Caco-2 (cell line): ENCODE measurements at places on chromosomes 6 and 20.

DNA sequence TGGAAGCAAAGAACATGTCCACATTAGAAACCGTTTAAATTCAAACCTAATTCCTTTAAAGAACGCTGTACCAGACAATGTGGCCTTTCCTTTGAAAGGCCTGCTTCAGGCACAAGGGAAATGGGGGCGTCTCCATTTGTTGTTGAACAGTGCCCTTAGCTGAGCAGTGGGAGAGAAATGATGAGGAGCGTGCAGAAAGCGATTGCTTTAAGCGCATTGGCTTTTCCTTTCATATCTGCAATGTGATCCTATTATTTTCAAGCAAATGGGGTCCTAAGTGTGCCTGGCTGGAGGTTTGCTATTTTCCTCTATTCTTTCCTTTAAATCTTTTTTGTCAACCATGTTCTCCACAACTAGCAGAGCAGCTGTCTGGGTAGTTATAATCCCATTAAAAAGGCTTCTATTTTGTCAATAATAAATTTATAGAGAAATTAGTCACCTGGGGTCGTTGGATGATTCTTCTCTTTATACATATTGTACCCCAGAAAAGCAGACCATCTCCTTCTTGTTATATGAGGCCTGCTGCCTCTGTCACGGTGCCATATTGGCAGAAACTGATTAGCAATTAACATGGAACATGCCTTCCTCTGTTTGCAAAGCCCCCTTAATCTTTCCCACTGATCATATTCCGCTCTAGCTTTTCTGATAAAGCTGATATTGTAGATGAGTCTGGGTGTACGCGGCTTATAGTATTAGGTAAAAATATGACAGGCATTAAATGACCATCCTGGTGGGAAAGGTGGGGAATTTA is 151.1 kb upstream of the JAG1 start:
- DNase-seq = no peak

DNA sequence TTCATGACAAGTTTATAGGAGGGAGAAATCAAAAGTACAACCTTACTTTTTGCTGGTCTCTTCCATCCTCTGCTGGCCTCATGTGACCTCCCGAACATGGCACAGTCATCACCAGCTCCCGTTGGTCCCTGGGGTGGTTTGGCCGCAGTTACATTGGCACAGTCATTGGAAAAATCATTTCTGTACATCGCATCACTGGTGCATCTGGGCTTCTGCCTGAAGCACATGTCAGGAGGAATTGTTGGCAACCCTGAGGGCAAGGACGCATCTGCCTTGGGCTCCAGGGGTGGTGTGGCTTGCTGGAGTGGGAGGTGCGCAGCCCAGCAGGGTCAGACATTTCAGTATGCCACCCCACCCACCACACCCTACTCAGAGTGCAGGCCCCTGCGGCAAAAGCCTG is 162.9 kb upstream of the SLC24A3 start:
- DNase-seq = no peak

GRCh38 chr6:27863962-27864905 is 48.0 kb downstream of the OR2B2 start:
- DNase-seq = no peak

DNA sequence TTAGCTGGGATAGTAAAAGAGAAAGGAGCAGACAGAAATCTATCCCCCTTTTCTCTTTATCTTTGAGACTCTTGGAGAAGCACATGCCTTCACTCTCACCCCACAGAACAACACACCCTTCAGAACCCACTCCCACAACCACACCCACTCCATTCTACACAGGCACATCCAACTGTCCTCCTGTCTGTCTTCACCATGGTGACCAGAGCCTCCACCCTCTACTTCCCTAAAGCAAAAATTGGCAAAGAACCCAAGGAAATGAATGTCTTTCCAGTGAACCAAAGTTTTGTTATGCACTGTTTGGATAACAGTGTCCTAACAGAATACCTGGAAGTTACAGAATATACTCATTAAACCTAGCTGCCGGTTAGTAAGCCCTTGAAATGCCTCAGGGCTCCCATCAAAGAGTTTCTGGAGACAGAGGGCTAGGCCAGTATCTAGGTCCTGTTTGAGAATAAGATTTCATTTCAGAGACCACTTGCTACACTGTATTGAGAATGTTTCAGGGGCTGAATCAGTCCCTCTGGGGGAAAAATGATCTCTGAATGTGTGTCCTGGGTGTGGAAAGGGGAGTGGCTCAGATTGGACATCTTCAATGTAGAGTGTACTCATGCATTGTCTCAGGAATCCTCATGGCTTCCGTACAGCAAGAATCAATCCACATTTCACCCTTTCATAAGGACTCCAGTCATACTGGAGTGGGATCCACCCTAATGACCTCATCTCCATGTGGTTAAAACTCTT is 101.1 kb downstream of the LY86 start:
- no peak for DNase-seq

GRCh38 chr6:7151381-7151780 is 43.6 kb downstream of the RREB1 start:
- no peak for DNase-seq

GRCh38 chr6:104653781-104654180 is 205.9 kb downstream of the HACE1 start:
- DNase-seq = no peak

DNA sequence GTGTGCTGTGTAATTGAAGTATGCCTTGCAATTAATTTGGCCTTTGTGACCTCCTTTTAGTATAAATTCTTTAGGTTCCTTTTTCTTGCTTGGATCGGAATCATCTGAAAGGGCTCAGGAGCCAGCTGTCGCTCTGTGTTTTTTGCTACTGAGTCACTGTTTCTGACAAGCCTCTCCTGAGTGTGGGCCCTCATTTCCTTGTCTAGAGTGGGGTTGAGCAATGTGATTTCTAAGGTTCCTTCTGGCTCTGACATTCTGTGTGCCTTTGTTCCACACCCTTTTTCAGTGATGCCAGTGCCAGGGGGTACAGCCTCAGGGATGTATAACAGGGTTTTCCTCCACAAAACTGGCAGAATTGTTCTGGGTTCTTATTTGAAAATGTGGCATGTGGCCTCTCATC is 26.5 kb downstream of the DAAM2 start:
- no peak for DNase-seq

DNA sequence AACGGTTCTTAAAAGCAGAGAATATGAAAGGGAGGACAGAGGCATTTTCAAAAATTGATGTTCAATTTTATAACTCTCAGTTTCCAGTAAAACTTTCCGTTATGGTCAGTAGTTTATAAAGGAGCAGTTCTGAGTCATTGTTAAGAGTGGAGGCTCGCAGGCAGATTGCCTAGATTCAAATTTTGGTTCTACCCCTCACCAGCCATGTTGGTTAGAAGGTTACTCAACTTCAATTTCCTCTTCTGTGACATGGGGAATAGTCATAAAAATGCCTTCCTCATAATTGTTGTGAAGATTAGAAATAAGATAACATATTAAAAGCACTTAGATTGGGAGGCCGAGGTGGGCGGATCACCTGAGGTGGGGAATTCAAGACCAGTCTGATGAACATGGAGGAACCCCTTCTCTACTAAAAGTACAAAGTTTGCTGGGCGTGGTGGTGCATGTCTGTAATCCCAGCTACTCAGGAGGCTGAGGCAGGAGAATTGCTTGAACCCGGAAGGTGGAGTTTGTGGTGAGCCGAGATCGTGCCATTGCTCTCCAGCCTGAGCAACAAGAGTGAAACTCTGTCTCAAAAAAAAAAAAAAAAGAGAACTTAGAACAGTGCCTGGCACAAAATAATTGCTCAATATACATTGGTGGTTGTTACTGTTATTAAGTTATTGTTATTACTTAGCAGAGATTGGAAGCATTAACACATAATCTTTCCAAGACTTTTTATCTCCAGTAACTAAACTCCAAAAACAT is 348.9 kb downstream of the NRN1 start:
- DNase-seq = no peak

- DNase-seq = no peak
Observed at GRCh38 chr6:43782764-43783513, 12.9 kb downstream of the VEGFA start.

- DNase-seq = no peak
Observed at GRCh38 chr6:130076512-130076911, 58.1 kb downstream of the L3MBTL3 start.

GRCh38 chr6:109783250-109783986 is 92.3 kb downstream of the FIG4 start:
- DNase-seq = no peak

GRCh38 chr20:35515949-35516645 is 13.4 kb downstream of the C20orf173 start:
- no peak for DNase-seq

DNA sequence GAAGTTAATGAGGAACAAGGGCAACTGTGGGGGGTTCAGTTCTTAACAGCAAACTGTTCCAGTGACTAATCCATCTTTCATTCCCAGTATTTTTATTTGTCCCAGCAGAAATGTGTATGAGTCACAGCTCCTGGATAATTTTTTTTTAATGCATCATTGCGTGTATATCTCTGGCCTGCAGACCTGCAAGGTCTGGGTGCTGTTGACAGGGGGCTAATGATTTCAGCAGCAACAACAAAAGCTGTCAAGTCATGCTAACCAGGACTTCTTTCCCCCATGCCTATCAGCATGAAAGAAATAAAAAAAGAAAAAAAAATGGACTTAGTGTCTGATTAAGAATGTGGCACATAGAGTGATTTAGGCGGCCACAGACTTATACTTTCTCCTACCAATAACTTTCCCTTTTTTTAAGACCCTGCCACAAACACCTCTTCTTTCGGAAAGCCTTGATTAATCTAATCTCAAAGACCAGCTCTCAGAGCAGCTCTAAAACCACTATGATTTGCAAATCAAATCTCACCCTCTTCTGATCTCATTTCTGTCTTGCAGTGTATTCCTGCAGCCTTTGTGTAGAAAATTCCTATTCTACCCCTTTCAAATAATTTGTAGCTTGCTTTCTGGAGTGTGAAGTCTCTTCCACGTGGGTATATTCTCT is 14.2 kb upstream of the PREX1 start:
- DNase-seq = no peak

- no peak for DNase-seq
Observed at GRCh38 chr6:56664029-56664428, 21.3 kb upstream of the DST start.

GRCh38 chr6:110271732-110272022 is 86.5 kb downstream of the METTL24 start:
- DNase-seq = no peak

DNA sequence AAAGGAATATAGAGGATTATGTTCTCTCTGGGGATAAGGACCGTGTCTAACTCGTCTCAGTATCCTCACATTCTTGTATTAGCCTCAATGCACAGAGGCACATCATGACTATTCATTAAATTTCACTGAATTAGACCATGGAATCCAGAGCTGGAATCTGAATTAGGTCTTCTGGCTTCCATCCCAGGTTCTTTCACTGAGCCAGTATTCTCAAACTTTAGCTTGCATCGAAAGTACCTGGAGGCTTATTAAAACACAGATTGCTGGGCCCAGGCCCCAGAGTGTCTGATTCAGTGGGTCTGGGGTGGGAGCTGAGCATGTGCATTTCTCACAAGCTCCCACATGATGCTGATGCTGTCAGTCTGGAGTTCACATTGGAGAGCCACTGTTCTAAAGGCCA is 142.0 kb downstream of the UST start:
- no peak for DNase-seq

- DNase-seq = peak; percentile 64
Observed at GRCh38 chr20:57957411-57958049, 247.7 kb upstream of the PMEPA1 start.

GRCh38 chr6:169934699-169935347 is 183.4 kb downstream of the ERMARD start:
- no peak for DNase-seq

DNA sequence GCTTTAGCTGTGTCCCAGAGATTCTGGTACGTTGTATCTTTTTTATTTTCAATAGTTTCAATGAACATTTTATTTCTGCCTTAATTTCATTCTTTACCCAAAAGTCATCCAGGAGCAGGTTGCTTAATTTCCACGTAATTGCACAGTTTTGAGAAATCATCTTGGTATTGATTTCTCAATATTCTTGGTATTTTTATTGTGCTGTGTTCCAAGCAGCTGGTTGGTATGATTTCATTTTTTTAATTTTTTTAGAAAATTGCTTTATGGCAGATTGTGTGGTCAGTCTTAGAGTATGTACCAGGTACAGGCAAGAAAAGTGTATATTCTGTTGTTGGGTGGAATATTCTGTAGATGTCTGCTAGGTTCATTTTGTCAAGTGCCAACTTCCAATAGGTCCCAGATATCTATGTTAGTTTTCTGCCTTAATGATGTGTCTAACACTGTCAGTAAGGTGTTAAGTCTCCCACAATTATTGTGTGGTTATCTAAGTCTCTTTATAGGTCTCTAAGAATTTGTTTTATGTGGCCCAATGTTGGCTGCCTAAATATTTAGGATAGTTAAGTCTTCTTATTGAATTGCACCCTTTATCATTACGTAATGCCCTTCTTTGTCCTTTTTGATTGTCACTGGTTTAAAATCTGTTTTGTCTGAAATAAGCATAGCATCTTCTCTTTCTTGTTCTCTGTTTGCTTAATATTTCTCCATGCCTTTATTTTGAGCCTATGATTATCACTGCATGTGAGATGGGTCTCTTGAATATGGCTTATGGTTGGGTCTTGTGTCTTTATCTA is 366.9 kb upstream of the IRAK1BP1 start:
- DNase-seq = no peak

GRCh38 chr20:36736451-36737182 is 9.3 kb downstream of the NDRG3 start:
- DNase-seq = no peak

- DNase-seq = no peak
Observed at GRCh38 chr6:7088076-7088742, 19.6 kb upstream of the RREB1 start.

DNA sequence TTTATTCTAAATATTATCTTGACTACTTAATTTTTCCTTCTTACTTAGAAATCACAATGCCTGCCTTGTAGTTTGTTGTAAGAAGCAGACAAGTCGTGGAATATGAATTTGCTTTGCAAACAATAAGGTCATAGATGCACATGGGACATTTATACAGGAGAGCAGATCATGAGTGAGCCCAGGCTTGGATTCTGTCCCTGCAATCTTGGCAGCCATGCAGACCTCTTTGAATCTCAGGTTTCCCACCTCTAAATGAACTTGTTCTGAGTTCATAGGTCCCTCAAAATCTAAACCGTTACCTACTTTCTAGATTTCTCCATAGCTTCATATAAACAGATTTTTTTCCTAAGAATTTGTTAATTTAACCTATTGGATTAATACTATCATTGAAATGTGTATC is 19.5 kb downstream of the KIAA0408 start:
- no peak for DNase-seq
